ENCODE measurements at places on chromosomes 7 and 10.

DNA sequence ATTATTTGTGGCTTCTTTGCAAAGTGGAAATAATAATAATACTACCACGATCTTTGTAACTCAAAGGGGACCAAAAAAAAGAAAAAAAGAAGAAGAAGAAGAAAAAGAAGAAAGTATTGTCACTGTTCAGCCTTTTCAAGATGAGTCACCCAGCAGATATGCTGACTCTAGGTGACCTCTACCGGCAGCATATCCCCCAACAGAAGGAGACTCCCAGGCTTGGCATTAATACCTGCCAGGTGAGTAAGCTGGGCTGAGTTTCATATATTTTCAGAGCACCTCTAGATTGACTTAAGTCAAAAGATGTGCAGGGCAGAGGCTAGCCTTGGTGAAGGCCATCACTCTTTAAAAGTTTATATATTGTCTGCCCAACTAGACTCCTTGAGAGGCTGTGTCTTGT, 30.4 kb upstream of the GPR26 start:
- DNase-seq, result no peak

DNA sequence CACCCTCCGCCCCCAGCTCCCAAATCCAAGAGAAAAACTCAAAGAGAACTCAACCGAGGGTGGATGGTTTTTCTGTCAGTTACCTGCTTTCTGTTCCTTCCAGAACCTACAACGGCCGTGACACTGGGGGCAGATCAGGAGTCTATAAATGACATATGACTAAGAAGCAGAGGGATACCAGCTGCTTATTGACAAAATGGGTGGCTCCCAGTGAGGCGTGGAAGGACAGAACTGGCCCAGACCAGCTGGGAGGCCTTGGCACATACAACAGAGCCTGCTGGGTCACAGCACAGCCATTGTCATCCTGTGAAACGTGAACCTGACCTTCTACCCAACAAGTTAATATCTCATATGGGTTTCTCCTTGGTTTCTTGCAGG, 84.3 kb upstream of the ADRB1 start:
- no peak for DNase-seq

GRCh38 chr7:29112721-29113120, 33.6 kb downstream of the CPVL start:
- DNase-seq, result no peak

DNA sequence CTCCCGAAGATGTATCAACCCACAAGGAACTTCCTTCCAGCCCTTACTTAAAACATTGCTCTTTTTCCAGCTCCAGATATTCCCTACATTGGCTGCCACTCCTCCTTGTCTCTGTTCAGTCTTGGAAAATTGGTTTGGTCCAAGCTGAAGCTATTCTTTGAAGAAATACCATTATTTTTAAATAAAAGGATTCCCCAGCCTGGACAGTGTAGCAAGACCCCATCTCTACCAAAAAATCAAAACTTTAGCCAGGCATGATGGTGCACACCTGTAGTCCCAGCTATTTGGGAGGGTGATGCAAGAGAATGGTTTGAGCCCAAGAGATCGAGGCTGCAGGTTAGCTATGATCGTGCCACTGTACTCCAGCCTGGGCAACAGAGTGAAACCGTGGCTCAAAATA, 159.8 kb downstream of the CUX1 start:
- DNase-seq, result no peak

GRCh38 chr10:20986049-20986448, 88.9 kb upstream of the NEBL start:
- no peak for DNase-seq

DNA sequence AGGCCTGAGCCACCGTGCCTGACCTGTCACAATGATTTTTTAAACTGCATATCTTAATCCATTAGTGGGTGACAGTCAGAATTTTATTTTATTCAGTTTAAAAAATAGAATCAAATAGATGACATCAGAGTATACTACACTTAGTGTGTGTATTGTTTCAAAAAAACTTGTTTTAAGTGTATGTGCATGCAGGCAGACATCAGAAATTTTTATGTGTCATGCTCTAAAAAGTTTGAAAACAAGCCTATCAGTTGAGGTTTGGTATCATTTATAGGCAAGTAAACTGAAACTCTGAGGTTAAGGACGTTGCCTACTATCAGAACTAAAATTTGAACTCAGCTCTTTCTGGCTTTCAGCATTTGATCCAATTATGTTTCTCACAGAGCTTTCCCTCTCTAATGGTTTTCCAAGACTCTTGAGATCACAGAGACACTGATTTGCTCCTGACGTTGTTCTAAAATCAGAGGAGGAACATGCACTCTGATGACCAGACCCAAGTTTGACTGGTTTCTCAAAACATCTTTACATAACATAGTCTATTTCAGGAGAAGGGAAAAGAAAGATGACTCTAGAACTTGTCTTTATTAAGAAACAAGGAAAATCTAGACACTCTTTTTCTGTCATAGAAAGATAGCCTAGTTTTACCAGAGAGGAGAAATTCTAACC, 188.6 kb downstream of the AUTS2 start:
- no peak for DNase-seq

- DNase-seq, result no peak
Observed at GRCh38 chr7:157543276-157543675, 206.5 kb downstream of the DNAJB6 start.

- DNase-seq, result no peak
Observed at GRCh38 chr10:8967061-8967460, 912.6 kb downstream of the GATA3 start.

DNA sequence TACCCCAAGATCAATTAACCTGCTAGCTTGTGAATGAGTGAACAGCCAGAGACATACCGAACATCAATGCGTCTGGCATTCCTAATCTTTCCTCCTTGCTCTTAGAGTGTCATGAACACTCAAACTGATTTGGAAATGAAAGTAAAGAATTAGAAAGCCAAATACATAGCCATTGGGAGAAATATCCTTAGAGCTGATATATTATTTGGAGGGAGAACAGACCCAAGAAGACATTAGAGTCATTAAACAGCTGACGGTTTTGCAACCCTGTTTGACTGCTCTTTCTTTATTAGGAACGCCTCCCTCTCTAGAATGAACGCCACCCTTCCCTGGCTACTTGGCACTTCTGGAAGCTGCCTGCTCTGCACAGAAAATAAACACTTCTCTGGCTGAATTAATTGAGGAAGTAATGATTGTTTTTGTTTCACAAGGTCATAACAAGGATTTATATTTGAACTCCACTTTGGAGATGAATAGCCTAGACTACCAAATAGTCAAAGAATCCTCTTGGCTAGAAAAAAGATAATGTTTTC, 42.8 kb downstream of the CTTNBP2 start:
- peak; percentile 19 for DNase-seq

DNA sequence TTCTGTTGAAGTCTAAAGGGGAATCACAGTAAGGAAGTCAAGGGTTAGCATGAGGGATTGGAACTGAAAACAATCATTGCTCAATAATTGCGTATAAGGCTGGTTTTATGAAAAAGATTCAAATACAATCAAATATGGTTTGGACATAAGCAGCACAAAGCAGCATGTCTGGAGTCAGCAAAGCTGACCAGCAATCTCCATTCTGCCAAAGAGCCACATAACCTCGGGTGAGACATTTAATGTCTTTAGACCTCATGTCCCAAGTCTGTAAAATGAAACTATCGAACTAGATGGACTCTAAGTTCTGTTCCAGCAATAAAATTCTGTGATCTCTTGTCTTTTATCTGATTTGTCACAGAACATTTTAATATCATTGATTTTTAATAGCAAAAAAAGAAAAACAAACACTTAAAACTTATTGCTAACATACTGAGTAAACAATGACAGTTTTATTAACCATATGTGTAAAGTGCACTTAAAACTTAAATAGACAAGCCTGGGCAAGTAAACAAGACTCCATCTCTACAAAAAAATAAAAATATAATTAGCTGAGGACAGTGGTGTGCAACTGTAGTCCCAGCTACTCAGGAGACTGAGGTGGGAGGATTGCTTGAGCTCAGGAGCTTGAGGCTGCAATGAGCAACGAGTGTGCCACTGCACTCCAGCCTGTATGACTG, 217.0 kb downstream of the MAGI2 start:
- no peak for DNase-seq

- DNase-seq, result no peak
Observed at GRCh38 chr7:120806669-120807068, 51.3 kb downstream of the TSPAN12 start.

GRCh38 chr10:69533658-69534057, 39.6 kb downstream of the NEUROG3 start:
- no peak for DNase-seq

- DNase-seq, result peak; percentile 42
Observed at GRCh38 chr10:95601116-95601719, 40.0 kb upstream of the SORBS1 start.

DNA sequence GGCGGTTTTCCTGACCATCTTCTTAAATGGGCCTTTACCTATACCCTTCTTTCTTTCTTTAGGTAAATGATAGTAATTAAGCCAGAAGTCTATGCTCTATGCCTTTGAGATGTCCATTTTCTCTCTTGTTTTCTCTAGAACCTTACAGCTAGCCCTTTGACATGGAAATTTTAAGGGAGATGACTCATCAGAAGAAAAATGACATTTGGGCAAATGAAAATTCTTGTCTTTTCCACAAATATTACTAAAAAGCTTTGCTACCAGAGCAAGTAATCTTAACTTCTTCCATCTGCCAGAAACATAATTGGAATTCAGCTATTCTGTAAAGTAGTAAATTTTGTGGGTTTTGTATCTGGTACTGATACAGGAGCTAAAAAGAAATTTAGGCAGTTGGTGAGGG, 59.5 kb downstream of the CCDC3 start:
- DNase-seq, result no peak

DNA sequence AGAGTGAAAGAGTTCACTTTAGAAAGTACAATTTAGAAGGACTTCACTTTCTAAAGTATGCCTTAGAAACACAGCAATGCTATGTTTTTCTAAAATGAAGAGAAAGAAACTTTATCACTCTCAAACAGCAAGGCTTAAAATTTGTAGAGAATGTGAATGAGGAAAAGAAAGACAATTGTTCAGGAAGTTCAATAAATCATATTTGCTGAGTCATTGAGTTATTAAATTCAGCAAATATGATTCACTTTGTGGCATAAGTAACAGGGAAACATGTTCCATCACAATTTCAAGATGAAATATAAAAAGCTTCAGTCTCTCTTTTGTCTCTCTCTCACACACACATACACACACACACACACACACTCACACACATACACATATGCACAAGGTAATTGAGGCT, 187.9 kb downstream of the PCDH15 start:
- no peak for DNase-seq

DNA sequence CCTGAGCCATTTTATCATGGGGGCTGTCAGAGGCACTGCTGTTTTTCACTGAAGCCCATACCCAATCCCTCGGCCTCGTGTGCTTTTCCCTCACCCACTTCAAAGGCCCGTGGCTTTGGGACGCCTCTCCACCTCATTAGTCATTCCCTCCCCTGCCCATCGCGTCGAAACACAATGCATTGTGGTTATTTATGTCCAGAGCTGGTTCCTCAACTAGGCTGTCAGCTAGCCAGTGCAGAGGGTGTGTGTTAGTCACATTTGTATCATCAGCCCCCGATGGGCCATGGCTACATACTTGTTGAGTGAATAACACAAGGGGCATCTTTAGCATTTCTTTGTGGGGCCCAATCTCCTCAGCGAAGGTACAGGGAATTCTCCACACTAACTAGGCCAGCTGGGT, 3.8 kb upstream of the CRCP start:
- no peak for DNase-seq

DNA sequence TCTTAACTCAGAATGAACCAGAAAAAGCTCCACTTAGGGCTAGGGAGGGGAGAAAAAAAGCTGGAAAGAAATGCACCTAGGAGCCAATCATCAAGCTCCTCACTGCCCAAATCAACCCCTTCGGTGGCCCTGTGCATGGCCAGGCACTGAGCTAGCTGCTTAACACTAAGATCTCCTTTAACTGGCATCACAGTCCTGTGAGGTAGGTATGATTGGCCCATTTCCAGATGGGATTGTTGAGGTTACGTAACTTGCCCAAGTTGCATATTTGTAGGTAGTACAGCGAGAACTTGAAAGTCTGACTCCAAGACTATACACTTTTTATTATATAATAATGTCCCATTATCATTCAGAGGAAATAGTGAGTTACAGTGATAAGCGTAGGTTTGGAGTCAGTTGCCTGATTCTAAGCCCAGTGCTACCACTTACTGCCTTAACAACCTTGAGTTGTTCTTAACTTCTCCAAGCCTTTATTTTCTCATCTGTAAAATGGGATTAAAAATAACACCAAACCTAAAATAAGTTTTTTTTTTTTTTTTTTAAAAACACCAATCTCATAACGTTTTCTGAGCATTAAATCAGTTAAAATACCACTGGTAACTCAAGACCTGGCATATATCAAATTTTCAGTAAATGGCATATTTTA, 37.2 kb upstream of the ACSL5 start:
- DNase-seq, result no peak

- no peak for DNase-seq
Observed at GRCh38 chr10:1364151-1364910, 308.1 kb downstream of the WDR37 start.

GRCh38 chr7:86968618-86969017, 90.8 kb downstream of the ELAPOR2 start:
- no peak for DNase-seq

- no peak for DNase-seq
Observed at GRCh38 chr7:154888690-154889089, 114.2 kb downstream of the PAXIP1 start.

DNA sequence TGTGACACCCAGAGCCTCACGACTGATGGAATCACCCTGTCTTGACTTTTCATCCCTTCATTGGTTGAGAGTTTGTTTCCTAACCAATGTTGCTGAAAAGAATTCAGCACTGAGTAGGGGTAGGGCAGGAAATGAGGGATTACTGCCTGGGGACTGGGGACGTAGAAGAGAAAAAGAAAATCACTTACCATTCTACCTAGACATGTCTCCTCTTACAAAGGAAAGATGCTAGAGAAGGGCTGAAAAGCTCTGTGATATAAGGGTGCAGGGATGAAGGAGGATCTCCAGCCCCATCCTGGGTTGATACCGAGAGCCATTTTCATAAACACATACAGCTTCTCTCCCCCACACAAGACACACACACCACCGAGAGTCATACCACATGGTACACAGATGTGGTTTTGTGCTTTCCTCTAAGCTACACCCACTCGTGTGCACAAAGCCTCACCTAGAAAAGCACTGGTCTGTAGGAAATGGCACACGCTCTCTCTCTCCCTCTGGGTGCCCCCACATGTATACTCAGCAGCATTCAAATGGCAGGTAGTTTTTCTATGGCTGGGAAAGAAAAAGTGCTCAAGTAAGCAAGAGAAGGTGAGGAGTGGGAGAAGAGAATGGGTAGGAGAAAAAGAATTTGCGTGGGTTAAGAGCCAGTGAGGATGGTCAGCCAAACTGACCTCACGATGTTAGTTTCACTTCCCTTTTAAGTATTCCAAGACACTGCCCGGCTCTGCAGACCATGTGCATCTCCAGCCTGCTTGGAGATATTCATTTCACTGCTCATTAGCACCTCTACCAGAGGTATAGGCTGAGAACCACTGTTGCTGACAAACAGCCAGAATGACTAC, 85.8 kb downstream of the CALD1 start:
- no peak for DNase-seq

DNA sequence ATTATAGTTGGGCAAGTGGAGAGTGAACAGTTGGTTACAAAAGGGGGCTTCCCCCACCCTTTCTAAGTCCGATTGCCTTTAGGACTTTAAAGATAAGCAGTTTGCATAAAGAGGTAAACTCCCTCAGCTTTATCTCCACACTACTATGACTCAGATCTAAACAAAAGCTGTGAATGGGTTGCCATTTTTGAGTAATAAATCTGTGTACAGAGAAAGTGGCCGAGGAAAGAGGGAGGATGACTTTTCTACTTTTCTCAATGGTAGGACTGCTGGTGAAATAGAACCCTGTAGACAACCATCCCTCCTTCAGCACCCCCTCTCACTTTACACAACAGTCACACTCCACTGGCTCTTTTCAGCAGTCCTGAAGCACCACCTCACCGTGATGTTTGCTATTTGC, 71.2 kb downstream of the DNMBP start:
- no peak for DNase-seq
